ENCODE measurements at places on chromosomes 2 and 18. TPM values are rescaled to one million over a fixed set of nuclear protein-coding genes. Genes with fewer than 3 reads are reported as not detected.

The C2orf81 gene
- 2.1 TPM for total RNA-seq

The TPO gene
- total RNA-seq = not detected

The MTCL1 gene
- total RNA-seq = 10.1 TPM

The CABYR gene
- 1.1 TPM for total RNA-seq

The IL1F10 gene
- not detected for total RNA-seq

The REEP1 gene
- 7.8 TPM for total RNA-seq

The SNRPD1 gene
- 25.8 TPM for total RNA-seq

The TEX44 gene
- not detected for total RNA-seq

The KANSL1L gene
- 36.3 TPM for total RNA-seq

The KCNIP3 gene
- 3.0 TPM for total RNA-seq

The CHST10 gene
- total RNA-seq = 8.4 TPM

The ELOA2 gene
- total RNA-seq = not detected

The TTL gene
- total RNA-seq = 45.4 TPM
